GM13976 (cell line): ENCODE measurements at places on chromosomes 5 and 9.

GRCh38 chr5:606526-607399 is 5.4 kb upstream of the CEP72 start:
- no peak for DNase-seq

DNA sequence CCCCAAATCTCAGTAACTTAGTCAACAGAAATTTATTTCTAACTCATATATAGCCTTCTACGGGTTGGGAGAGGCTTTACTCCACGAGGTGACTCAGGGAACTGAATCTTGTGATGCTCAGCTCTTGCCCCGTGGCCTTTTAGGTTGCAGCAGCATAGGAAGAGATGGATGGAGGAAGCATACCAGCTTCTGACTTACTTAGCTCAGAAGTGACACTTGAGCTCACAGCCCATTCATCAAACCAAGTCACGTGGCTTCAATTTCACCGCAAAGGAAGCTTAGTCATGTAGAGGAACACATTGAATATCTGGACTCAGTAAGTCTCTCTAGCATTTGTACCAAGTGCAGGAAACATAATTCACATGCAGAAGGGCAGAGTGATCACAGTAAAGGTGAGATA is 124.1 kb upstream of the KCNN2 start:
- DNase-seq: no peak

GRCh38 chr5:73388306-73388684 is 60.3 kb downstream of the FOXD1 start:
- no peak for DNase-seq

DNA sequence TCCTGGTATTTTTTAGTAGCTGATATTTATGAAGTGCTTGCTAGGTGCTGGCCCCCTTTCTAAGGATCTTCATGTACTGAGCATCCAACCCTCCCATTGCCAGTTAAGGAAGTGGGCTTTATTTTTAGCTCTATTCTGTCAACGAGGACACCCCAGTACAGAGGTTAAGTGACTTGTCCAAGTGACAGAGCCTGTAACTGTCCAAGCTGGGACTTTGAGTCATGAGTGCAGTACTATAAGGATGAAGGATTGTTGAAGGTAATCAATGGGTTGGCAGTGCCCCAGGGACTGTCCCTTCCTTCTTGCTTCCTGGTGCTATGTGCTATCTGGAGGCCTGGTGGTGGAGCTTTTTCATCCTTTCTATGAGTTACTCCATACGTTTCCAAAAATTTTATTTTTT is 18.0 kb upstream of the FABP6 start:
- no peak for DNase-seq

DNA sequence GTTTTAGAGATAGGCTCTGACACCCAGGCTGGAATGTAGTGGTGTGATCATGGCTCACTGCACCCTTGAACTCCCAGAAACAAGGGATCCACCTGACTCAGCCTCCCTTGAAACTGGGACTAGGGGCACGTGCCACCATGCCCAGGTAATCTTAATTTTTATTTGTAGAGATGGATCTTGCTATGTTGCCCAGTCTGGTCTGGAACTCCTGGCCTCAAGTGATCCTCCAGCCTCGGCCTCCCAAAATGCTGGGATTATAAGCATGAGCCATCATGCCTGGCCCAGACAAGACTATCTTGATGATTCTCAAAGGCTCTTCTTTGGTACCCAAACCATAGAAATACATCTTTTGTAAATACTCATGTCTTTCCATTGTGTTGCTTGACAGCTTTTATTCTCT is 10.8 kb downstream of the OSMR start:
- no peak for DNase-seq

DNA sequence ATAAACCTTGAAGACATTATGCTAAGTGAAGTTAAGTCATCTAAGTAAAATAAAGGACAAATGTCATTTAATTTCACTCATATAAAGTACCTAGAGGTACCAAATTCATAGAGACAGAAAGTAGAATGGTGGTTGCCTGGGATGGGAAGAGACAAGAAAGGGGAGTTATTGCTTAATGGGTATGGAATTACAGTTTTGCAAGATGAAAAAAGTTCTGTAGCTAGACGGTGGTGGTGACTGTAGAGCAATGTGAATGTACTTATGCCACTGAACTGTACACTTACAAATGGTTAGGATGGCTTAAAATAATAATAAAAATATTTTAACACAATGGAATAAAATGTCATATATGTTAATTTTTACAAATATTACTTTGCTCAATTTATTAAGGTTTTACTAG is 128.0 kb downstream of the MPDZ start:
- DNase-seq: no peak

DNA sequence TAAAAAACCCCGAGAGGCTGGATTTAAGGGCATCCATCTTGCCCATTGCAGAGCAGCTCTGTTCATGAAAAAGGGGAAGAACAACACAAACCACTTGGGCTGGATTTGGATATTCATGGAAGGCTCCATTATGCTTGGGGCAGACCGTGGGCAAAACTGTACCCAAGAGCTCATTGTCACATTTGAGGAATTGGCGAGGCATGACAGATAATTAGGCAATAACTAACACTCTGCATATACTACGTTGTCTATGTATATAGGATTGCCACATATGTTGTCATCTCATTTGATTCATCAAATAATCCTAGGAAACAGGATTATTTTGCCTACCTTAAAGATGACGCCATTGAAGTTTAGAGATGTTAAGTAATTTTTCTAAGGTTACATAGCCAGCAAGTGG is 255.4 kb downstream of the SMARCA2 start:
- DNase-seq: no peak

- no peak for DNase-seq
Observed at GRCh38 chr9:33273972-33274328, 9.1 kb downstream of the CHMP5 start.

GRCh38 chr5:164832516-164832915 is 1327.1 kb downstream of the MAT2B start:
- DNase-seq: no peak

DNA sequence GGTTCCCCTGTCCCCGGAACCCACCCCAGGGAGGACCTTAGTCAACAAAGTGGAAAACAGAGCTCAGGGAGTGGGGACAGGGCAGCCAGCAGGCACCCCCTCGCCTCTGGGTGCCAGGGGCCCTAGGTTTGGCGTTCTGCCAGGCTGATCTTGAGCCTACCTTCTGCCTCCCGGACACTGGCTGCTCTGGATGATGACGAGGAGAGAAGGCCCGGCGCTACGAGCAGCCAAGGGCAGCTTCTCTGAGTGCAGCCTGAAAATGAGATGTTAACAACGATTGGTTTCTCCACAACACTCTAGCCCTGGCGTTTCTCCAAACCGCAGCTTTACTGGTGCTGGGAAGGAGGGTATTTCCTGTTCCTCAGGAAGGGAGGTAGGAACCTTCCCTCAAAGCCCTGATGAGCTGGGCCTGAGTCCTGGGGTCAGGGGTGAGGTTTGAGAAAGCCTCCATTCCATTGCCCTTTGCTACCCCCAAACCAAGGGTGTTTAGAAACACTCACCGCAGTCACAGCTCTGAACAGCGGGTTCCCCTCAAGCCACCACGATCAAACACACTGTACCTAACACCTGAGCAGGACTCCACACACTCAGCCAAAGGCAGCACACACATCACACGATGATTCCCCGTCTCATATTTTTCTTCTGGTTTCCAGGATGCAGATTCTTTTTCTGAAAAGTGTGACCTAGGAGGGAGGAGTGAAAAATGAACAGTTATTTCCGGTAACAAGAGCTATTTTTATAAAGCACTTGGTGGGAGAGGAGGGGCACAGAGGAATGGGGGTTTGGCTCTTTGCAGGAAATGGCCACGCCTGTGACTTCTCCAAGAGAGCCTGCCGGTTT is at the start of gene STING1:
Gene STING1, minus strand, starts transcription at position 709 of the 840 bp plus-strand sequence. CDS start 1,054 bp downstream, outside the sequence.
- DNase-seq: peak; percentile 68

DNA sequence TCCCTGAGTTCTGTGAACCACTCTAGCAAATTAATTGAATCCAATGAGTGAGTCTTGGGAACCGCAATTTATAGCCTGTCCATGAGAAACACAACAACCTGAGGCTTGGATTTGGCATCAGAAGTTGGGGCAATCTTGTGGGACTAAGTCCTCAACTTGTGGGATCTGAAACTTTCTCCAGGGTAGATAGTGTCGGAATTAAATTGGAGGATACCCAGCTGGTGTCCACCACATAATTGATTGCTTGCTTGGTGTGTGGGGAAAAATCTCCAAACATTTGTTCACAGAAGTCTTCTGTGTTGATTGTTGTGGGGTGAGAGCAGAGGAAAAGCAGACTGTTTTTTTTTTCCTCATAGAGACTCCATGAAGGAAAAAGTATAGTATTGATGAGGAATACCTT is 320.6 kb upstream of the MEF2C start:
- DNase-seq: no peak

DNA sequence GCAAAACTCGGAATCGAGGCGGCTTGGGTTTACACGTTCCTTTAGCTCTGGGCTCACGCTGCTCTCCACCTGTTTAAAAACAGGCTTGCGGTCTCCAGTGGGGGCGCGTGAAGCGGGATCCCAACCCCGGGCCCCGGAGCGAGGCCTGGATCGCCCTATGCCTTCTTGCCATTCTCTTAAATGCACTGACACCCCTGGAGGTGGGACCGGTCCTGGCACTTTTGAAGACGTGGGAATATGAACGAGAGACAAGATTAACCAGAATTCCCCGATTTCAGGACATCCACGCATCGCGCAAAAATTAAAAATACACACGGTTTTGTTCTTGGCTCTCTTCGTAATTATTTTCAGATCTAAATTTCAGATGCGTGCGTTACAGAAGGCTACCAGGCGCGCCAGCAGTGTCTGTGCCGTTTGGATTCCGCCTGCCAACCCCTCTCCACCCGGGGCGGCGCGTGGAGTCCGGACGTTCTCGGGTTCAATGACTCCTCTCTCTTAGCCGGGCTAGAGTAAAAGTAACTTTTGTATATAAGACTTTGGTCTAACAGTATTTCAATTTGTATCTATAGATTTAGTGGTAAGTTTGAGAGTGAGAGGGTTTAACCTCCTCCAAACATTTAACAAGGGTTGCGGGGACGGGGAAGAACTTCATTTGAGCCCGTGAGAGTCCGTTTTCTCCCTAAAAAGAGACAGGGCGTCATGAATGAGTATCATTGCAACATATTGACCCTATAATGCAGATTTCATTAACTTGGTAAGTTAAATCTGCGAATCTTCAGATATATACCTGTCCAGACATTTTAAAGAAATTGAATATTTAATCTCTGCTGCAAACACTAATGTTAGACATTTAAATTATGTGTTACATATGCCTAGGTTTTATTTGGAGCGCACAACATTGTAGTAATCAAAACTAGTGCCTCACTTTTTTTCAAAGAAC is 3.8 kb downstream of the FOXD1 start:
- DNase-seq: no peak

DNA sequence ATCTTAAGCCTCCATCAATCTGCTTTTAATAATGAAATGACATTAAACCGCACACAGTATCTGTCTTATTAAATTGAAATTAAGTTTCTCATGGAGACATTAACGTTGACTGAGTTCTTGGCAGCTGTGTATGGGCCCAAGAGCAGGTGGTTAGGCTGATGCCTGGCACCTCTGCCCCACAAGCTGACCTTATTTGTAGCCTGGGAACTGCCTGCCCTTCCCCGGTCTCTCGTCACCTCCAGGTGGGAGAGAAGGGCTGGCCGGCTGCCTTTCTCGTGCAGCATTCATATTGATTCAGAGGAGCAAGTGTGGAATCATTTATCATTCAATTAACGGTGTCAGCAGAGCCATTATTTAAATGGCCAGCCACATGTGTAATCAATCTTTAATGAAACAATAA is 53.0 kb upstream of the FCN1 start:
- DNase-seq: no peak

DNA sequence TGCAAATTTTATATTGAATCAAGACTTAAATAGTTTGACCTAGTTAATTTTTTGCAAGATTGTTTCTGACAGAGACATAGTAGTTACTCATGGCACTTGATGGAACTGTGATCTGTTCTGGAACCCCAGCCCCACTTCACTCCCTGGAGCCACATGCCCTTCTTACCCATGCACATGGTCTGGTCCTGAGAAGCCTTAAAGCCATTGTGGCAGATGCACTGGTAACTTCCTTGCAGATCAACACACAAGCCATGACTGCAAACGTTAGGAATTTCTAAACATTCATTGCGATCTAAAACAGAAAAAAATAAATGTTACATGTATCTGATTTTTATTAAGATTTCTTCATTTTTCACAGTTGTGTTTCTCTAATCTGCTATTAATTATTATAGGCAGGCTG is 221.2 kb downstream of the SLC12A2 start:
- DNase-seq: no peak

GRCh38 chr9:72333709-72334108 is 31.3 kb downstream of the ZFAND5 start:
- DNase-seq: no peak

- DNase-seq: no peak
Observed at GRCh38 chr9:16509997-16510396, 360.5 kb downstream of the BNC2 start.

GRCh38 chr9:97046228-97046627 is 7.3 kb upstream of the CTSV start:
- no peak for DNase-seq

- DNase-seq: no peak
Observed at GRCh38 chr5:101532430-101532829, 629.3 kb upstream of the ST8SIA4 start.

DNA sequence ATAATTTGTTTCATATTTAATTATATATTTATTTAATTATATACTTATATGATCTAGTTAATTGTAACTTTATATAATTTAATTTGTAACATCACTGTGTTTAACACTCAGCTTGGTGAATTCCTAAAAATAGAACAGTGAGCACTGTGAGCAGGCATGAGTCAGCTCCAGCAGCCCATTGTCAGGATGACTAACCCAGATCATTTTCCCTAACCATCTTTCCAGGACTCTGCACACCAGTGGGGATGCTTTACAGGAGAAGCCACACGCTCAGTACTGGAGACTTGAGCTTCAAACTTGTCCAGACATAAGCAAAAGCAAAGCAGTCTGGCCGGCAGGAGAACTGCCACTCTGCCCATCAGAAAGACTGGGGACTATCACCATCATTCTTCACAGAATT is 446.2 kb upstream of the TRPC7 start:
- DNase-seq: no peak

GRCh38 chr5:97418462-97418861 is 235.4 kb upstream of the RIOK2 start:
- DNase-seq: no peak

DNA sequence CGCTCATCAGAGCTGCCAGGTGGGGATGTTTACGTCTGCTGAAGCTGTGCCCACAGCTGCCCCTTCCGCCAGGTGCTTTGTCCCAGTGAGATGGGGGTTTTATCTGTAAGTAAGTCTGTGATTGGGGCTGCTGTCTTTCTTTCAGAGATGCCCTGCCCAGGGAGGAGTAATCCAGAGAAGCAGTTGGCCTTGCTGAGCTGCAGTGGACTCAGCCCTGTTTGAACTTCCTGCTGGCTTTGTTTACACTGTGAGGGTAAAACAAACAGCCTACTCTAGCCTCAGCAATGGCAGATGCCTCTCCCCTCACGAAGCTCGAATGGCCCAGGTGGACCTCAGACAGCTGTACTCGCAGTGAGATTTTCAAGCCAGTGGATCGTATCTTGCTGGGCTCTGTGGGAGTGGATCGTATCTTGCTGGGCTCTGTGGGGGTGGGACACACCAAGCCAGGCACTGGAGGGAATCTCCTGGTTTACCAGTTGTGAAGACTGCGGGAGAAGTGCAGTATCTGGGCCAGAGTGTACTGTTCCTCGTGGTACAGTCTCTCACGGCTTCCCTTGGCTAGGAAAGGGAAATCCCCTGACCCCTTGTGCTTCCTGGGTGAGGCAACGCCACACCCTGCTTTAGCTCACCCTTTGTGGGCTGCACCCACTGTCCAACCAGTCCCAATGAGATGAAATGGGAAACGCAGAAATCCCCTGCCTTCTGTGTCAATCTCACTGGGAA is 530.1 kb upstream of the DMAC1 start:
- no peak for DNase-seq

- no peak for DNase-seq
Observed at GRCh38 chr5:151547364-151547763, 43.8 kb downstream of the FAT2 start.
